ENCODE measurements at places on chromosomes 3 and 15.

- no peak for DNase-seq
Observed at GRCh38 chr15:73368301-73369136, at the start of gene HCN4. Gene HCN4 (minus strand): TSS chr15:73368958. CDS start chr15:73368270, 688 bp downstream.

DNA sequence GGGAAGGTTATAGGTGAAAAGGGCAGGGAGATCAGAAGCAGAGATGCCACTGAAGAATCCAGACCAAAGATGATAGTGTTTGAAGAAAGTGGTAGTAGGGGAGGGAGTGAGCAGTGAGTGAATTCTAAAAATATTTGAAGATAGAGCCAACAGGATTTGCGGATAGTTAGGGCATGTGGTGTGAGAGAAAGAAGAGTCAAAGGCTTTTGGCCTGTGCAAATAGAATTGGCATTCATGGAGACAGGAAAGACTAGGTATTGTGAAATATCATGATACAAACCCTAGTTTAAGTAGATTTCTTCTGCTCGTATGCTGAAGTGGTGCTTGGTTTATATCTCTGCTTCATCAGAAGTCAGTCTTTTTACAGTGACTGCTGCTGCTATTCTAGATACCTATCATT is 224.2 kb upstream of the CFAP20DC start:
- DNase-seq, result no peak

GRCh38 chr3:194425399-194425798 is 26.3 kb upstream of the GP5 start:
- DNase-seq, result no peak

DNA sequence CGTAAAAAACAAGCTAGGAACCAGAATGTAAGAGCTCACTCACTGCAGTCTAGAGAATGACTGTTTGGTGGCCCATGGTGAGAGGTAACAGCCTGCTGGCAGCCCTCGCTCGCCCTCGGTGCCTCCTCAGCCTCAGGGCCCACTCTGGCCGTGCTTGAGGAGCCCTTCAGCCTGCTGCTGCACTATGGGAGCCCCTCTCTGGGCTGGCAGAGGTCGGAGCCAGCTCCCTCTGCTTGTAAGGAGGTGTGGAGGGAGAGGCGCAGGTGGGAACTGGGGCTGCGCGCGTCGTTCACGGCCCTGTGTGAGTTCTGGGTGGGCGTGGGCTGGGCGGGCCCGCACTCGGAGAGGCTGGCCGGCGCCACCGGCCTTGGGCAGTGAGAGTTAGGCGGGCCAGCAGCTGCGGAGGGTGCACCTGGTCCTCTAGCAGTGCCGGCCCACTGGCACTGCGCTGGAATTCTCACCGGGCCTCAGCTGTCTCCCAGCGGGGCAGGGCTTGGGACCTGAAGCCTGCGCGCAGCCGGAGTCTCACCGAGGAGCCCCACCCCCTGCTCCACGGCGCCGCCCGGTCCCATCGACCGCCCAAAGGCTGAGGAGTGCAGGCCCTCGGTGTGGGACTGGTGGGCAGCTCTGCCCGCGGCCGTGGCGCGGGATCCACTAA is 420.6 kb downstream of the RBMS3 start:
- DNase-seq, result no peak

DNA sequence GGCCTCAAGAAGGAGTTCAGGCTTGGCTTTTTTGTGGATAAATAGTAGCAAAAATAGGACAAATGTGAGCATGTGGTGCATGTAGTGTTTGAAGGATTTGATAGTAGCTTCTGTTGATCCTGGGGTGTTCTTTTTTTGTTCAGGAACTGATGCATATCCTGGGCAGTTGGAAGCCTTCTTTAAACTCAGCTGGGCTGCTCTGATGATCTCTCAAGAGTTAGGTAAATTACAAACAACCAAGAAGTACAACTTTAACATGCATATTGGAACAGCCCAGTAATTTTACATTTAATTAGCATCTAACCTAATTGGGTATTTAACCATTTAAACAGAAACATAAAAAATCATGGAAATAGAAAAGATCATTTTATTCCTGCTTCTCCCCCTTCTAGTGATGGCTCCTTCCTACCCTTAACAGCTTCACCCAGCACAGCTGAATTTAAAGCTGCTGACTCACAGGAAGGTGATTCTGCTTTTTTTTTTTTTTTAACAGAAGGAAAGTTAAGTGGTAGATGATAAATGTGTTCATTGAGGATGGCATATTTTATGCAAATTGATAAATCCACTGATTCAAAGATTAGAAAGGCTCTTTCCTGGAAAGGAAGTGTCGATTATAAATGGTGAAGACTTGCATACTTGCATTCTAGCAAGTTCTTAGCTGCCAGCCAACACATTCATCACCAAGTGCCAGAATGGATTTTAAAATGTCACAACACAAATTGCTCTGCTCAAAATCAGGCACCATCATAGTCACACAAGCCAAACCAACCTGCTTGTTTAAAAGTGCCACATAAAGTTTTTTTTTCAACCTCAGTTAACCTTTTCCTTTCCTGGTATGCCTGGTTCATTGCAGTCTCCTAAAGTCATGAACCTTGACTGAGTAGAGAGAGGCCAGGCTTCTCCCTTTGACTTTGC is 20.0 kb downstream of the SLC35G2 start:
- DNase-seq, result no peak

DNA sequence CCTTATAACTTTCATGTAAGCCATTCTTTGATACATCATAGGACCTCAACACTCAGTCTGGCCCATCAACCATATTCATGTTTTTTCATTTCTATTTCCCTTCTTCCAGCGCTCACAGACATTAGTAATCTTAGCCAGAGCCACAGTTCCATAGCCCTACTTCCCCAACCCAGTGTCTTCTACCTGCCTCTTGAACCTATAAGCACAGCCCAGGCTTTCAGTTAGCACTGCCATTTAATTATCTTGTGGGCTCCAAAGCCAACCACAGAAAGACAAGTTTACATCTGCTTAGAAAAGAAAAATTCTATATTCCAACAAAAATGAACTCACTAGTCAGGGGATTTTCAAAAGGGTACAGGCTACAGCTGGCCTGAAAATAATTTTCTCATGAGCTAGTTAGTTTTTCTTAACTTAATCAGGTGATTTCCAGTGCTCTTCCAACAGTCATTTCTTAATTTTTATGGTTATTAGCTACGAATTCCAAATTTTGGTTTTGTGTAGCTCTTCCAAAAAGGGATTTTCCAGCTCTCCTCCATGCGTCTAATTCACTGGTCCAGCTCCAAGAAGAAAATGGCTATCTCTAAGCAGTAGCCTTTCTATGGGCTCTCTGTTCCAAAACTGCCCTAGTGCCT is 13.7 kb downstream of the CD200 start:
- DNase-seq, result no peak

DNA sequence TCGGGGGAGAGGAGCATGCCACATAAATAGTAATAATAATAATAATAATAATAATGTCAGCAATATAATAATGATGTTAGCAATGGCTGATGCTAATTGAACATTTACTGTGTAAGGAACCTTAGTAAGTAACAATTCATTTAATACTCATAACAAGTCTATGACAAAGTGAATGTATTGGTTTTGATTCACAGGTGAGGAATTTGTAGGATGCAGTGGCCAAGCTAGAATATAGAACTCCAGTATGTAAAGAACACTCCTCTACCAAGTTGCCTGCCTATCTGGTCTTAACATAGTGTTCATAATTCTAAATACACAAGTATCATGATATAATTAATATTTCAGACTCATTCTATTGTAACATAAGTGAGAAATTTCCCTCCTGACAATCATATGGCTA is 1016.5 kb downstream of the ROBO1 start:
- no peak for DNase-seq

DNA sequence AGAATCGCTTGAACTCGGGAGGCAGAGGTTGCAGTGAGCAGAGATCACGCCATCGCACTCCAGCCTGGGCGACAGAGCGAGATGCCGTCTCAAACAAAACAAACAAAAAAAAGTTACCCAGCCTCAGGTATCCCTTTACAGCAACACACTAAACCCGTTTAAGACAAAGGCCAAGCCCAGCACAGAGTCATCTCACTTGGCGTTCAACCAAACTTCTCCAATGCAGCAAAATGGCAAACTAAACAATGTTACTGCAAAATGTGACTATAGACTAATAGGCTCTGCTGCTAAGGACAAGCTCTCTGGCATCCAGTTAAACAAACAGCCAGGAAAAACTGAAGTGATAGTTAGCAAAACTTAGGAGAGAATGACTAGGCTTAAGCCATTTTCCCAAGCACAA is 6.4 kb upstream of the FAM219B start:
- DNase-seq, result no peak

GRCh38 chr3:82382831-82383230 is 621.4 kb upstream of the GBE1 start:
- no peak for DNase-seq

DNA sequence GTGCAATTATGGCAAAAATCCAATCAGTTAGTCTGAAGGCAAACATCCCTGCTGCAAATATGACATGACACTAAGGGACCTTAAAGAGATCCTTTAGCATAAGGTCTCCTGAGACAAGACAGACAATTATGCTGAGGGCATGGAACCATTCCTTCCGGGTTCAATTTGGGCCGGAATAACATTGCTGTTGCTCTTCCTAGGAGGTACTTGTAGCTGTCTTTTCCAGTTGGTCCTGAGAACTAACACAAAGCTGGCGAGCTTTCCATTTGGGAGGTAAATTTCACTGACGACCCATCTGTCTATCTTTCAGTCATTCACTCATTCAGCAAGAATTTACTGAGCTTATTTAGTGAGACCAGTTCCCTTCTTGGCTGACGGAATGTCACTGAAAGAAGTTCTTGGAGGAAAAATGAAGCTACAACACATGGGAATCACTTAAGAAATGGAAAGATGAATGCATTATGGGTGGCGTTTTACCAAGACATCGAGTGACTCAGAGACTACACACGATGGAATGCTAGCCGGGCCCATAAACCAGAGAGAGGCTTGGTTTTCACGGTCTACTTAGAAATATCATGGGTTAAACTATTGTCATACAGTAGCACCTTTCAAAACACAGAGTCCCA is 215.5 kb downstream of the PDZRN3 start:
- DNase-seq, result no peak

DNA sequence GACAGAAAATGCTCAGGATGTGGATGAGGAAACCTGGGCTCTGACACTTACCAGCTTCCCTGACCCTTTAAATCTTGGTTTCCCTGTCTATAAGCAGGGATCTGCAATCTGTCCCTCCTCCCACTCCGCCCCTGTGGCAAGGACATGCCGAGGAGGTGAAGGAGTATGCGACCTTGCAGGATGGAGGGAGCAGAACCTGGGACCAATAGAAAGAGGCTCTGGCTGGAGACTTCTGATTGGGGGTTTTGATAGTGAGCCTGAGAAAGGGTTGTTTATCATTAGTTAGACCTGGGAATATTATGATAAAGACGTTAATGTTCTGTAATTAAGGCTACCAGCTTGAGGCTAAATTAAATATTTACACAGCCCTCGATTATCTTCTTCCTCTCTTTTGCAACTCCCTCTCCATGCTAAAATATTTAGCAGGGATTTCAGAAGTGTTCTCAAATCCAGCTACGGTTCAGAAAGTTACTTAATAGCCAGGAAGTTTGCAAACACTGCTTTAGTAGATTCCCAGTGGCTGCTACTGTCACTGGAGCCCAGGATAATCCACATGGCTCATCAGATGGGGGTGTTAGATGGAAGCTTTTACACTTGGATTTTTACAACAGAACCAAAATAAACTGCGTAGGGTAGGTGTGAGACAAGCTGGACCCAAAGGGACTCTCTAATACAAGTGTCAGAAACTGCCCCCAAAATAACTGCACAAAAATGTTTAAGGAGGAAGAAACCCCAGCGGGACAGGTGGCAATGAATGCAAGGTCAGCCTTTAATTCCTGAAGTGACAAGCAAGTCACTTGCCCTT is 9.2 kb upstream of the PAQR5 start:
- no peak for DNase-seq

GRCh38 chr15:83207660-83208366 is at the start of gene HDGFL3:
Gene HDGFL3 (minus strand): TSS chr15:83207823. CDS start chr15:83207414, 409 bp downstream.
- no peak for DNase-seq

DNA sequence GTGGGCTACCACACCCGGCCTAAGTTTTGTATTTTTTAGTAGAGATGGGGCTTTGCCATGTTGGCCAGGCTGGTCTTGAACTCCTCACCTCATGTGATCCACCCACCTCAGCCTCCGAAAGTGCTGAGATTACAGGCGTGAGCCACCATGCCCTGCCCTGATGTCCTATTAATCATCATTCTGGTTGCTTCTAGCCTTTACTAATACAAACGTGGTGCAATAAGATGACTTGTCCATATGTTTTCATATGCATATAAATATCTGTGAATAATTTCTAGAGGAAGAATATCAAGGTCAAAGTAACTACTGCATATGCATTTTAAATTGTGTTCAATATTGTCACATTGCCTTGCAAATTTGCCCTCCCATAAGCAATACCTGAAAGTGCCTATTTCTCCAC is 25.5 kb upstream of the PDHB start:
- DNase-seq, result no peak

GRCh38 chr3:197298341-197298944 is at the start of gene DLG1:
Gene DLG1 (minus strand): TSS chr3:197298612. CDS start chr3:197297204, 1,408 bp downstream.
- peak; percentile 83 for DNase-seq

DNA sequence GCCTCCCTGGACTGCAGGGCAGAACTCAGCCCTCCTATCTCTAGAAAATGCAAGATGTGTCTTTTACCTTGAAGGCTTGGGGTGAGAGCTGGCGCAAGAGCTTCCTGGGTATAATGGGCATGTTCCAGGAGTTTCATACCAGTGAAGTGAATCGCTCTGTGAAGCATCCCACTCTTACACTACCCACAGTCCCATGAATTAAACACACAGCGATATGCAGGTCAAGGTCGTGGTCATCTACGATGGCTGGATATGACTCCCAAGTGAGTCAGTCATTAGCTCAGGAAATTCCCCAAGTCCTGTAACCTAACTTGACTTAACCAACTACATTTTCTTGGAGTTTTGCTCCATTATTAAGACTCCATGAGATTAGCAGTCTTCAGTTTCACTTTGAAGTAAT is 439.7 kb downstream of the NTRK3 start:
- DNase-seq, result peak; percentile 36

GRCh38 chr15:56839099-56839498 is 79.3 kb upstream of the TCF12 start:
- no peak for DNase-seq

- no peak for DNase-seq
Observed at GRCh38 chr15:51348688-51349087, 7.2 kb downstream of the GLDN start.

DNA sequence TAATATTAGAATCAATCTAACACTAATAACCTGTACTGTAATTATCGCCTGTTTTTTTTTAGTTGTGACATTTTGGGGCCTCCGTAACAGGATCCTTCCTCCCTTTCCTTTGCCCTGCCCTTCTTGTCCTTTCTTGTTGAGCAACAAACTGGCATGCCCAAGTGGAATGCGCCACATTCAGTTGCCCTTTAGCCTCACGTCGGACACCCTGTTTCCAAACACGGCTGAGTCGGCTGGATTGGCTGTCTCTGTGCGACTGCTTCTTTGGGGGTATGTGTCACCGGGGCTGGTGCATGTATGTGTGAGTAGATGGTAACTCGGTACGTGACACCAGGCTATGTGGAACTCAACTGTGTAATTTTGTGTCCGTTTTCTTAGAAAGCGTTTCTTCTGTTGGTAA is 24.1 kb downstream of the TRAK1 start:
- DNase-seq, result no peak

- no peak for DNase-seq
Observed at GRCh38 chr15:57677204-57677603, 29.3 kb upstream of the POLR2M start.

- DNase-seq, result no peak
Observed at GRCh38 chr3:56985460-56985859, 75.0 kb upstream of the SPATA12 start.

GRCh38 chr3:109178708-109179107 is 42.2 kb downstream of the C3orf85 start:
- no peak for DNase-seq

All from epithelial cell of prostate (primary cell).